ENCODE measurements at places on chromosomes 6 and 20. TPM values are rescaled to one million over a fixed set of nuclear protein-coding genes. Genes with fewer than 3 reads are reported as not detected.
A peak's percentile ranks its signal among the peaks of the same experiment; 100 is the strongest.

TRIM15 gene
- total RNA-seq, result not detected

FOXQ1 gene
- total RNA-seq, result 3.2 TPM

GPX6 gene
- total RNA-seq, result not detected

KHDC1L gene
- not detected for total RNA-seq

DYNLT2 gene
- total RNA-seq, result 1.5 TPM

GPR6 gene
- not detected for total RNA-seq

PNPLA1 gene
- total RNA-seq, result not detected

NKAPL gene
- total RNA-seq, result 2.8 TPM

TCP11 gene
- total RNA-seq, result 0.75 TPM

DNA sequence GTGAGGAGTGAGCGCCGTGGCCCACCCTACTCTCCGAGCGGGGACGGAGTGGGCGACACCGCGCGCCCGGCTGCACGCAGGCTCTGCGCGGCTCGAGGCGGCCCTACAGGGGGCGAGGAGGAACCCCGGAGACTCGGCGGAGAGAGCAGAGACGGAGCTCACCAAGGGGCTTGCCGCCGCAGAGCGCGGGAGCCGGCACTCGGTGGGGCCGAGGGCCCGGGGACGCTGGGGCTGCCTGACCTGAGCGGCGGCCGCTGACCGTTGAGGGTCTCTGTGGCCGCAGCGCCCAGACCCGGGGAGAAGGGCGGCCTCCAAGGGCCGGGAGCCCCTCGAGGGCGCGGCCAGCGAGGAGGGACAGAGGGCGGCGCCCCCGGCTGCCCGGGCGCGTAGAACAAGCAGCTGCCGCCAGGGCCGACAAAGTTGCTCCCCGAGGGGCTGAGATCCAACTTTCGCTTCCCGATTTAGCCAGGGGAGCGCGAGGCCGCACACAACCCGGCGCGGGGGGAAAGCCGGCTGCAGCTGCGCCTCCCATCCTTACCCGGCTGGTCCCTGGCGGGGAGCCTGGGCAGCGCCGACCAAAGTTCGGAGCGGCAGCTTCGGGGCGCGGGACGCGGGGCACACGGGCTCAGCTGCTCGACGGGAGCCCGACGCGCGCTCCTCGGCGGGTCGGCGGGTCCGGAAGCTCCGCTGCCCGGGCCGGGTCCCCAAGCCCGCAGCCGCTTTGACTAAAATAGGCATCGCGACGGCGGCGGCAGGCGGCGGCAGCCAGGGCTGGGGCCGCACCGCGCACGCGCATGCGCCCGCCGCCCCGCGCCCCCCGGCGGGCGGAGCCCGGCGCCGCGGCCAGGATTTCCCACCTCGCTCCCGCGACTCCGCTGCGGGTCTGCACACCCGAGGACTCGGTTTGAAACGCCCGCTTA lies 43.1 kb downstream of the POPDC3 start:
- no peak for DNase-seq

DNA sequence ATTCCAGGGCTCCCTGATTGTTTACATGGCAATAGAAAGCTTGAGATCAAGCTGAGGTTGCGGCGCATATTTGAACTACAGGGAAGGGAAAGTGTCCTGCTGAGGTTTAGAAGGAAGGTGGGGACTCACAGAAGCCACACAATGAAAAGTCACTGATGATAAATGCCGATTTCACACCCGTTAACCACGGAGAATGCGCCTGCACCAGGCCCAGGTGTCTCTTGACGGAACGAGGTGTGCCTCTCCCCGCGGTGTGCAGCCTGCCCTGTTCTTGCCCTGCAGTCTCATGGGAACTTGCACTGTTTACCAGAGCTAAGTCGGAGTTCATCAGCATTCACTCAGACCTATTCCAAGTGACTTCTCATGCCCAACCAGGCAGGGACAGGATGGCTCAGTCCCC lies 90.3 kb downstream of the LY86 start:
- DNase-seq, result no peak

- no peak for DNase-seq
Observed at GRCh38 chr20:51862796-51863195, 60.5 kb upstream of the SALL4 start.

DNA sequence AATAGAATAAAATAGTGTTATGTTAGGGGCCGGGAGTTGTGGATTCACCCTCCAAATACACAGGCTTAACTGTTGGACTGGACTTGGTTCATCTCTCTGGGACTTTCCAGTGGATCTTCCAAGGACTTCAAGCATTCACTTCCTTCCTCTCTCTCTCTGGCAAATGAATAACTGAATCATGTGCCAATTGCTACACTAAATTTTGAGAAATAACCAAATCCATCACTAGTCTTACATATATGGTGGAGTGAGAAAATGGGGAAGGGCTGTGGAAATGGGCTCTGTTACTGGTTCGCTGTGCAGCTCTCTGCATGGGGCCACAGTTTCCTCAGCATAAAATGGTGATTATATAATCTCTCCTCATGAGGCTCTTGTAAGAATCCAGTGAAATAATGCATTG lies 6.8 kb upstream of the KIAA1755 start:
- DNase-seq, result no peak

DNA sequence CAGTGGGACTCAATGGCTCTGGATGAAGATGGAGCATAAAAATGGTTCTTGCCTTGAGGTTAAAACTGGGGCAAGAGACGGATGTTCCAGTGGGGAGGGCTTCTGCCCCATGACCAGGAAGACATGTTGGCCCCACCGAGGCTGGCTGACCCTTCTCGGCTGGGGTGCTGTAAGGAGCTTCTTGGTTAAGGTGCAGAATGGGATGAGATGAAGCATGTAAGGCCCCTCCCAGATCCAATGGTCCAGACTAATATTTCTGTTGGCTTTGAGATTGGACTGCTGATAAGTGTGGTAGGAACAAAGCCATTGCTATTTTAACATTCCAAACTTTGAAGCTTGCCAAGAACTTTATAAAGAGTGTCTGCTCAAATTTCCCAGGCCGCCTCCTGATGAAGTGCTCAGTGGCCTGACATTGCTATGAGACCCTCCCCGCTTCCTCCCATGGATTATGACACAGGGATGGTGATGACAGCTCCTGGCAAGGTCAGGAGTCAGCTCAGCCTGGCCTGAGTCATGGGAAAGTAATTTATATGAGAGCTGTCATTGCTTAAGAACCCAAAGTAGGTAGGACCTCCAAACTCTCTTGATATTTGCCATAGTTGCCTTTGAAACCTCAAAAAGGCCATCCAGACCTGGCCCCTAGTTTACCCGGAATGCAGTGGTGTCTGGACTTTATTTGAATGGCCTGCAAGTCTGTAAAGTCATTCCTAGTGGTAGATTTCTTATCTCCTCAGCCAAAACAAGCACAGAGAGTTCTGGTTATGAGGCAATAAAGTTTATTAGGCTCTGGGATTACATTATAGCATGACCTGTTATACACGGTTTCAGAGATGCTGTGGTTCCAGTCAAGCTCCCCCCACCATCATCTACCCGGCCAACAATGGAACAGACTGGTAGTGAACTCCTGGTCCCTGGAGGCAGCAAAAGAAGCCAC lies 55.2 kb downstream of the TGM2 start:
- peak; percentile 94 for DNase-seq

DNA sequence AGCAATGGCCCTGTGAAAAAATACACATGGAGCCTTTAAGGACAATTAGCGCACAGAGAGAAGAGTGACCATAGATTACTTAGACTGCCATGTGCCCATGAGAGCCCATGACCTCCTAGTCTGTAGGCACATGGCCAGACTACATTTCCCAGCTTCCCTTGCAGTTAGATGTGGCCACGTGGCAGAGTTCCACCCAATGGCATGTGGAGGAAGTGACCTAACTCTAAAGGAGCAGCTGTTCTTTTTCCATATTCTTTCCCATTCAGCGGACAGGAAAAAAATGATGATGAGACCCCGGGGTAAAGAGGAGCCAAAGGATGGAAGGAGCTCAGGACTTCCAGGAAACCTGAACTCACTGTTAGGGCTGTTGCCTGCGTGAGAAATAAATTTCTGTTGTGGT lies 116.6 kb downstream of the CBLN4 start:
- DNase-seq, result no peak

- no peak for DNase-seq
Observed at GRCh38 chr20:20593447-20594170, 118.8 kb downstream of the RALGAPA2 start.

DNA sequence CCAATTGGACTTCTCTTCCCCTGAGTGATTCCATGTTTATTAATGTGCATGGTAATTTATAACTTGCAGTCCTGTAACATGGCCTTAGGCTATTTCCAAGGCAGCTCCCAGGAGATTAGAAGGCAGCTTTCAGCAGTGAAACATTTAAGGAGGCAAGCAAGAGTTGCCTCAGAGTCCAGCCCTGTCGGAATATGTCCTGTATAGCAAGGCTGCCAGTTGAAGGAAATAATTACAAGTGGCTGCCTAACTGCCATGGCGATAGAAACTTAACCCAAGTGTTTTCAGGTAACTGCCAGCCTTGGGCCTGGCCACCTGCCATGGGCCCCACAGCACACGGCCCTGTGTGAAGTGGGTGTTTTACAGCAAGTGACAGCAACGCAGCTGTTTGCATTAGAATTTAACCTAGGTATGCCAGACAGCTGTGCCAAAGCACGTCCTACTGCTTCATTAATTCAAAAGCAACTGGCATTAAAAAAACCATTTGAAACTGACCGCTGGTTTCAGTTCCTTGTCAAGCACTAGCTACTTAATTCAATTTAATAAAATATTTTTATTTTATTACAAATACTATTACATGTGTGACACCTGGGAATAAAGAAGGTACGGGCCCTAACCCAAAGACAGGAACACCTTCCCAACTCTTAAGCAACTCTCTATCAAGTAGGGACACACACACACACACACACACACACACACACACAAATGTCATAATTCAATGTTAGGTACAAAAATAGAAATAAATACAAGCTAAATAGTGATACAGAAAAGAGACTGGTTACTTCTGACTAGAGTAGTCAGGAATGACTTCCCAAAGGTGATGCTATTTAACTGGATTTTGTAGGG lies 151.8 kb upstream of the HEY2 start:
- no peak for DNase-seq

- no peak for DNase-seq
Observed at GRCh38 chr6:101537753-101538316, 144.3 kb downstream of the GRIK2 start.

- DNase-seq, result no peak
Observed at GRCh38 chr6:131368198-131368911, 204.7 kb upstream of the ARG1 start.

- DNase-seq, result no peak
Observed at GRCh38 chr6:159053781-159054398, 9.1 kb upstream of the TAGAP start.

- DNase-seq, result no peak
Observed at GRCh38 chr20:20073801-20074371, 21.6 kb downstream of the CFAP61 start.

GRCh38 chr6:174036-174435 lies 118.3 kb upstream of the DUSP22 start:
- DNase-seq, result no peak
